Activated naive CD8-positive, alpha-beta T cell treated with anti-CD3 and anti-CD28 coated beads, Interleukin-2, amount 50 U/mL, for 24 hours (primary cell): ENCODE measurements at places on chromosomes 1 and 21.

DNA sequence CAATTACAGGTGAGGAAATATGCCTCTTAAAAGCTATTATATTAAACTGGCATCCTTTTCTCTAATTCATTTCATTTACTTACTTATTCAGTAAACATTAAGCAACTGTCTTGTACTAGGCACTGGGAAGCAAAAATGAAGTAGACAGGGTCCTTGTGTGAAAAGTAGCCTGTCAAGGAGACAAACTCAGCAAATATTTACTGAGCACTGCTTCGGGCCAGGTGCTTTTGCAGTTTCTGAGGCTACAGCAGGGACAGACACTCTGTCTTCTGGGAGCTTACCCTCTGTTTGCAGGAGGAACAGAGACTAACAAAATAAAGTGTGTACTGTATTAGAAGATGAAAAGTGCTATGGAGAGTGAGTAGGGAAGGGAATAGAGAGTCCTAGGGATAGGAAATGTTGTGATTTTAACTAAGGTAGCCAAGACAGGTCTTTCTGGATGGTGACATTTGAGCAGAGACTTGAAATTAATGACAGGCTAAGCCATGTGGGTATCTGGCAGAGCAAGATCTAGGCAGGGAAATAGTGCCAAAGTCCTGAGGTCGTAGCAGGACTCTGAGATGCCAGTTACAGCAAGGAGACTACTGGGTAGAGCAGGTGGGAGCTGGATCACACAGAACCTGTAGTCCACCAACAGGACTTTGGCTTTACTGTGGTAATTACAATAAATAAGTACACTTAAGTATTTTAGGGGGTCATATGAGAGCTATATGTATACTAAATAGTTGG is 133.0 kb downstream of the ITSN1 start:
- DNase-seq = no peak

DNA sequence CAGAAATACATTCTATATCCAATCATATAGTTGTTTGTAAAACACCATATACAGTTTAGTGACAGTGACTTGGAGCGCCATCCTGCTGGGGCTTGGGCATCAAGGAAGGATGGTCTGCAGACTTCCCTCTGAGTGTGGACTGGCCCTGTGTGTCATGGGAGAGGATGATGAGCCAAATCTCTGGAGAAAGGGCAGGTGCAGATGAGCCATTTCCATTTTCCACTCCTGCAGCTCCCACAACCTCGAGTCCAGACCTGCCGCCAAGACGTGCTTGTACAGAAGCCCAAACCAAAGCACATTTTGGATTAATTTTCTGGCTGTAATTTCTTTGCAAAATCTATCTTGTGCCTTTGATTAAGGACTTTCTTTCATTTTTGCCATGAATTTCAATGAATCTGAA is 48.3 kb upstream of the SLC22A15 start:
- no peak for DNase-seq

DNA sequence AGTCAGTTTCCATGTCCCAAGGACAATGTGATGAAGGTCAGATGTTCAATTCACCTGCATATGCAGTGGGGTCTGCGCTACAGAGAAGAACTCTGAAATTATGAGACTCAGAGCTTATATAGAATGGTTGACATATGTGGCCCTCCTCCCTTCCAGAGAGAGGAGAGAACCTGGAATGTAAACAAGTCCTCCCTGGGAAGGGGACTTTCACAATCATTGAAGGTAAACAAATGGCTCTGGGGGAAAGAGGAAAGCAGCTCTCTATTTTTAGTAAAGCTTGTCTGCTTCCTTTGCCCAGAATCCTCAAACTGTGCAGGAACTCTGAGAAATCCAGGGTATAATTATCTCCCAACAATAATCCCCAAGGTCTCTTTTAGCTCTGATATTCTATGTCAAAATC is 9.8 kb downstream of the OVGP1 start:
- DNase-seq = no peak

GRCh38 chr1:222905151-222905550 is 90.3 kb downstream of the DISP1 start:
- DNase-seq = no peak

GRCh38 chr1:68453060-68453670 is 3.4 kb upstream of the RPE65 start:
- no peak for DNase-seq

GRCh38 chr1:43632135-43632670 is 17.7 kb upstream of the KDM4A start:
- no peak for DNase-seq

DNA sequence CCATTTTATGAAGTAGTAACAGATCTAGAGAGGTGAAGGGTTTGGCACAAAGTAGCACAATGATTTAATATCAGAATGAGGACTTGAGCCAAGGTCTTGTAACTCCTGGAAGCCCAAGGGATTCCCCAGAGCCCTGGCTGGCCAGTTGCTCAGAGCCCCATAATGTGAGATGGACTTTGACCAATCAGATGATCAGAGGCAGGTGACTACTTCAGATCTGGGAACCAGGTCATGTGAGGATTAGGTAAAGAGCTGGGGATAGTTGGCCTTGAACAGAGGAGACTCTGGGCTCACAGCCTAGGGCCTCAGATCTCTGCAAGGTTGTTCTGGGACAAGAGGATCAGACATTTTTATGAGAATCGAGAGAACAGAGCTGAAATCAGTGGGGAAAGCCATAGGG is 18.9 kb downstream of the SHISAL2A start:
- DNase-seq = no peak

GRCh38 chr1:183285256-183285655 is 99.2 kb downstream of the LAMC2 start:
- no peak for DNase-seq

- DNase-seq = no peak
These were observed 595.3 kb downstream of the PTPRU start for GRCh38 chr1:29831500-29832117.

DNA sequence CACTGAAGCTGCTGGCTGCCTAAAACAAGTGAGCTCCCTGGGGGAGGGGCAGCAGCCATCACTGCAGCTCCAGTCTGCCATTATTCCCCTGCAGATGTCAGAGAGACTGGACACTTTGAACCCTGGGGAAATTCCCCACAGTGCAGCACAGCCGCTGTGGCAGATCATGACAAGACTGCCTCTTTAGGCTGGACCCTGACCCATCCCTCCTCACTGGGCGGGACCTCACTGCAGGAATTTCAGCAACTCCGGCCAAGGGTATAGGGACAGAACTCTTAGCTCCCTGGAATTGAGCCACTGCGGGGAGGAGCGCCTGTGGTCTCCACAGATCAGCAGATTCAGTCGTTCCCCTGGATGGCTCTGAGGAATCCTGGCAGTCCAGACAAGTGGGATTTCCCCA is 964.6 kb downstream of the BRINP3 start:
- DNase-seq = no peak

- DNase-seq = no peak
These were observed at the start of gene RGS8 for GRCh38 chr1:182684116-182684828. Gene RGS8, minus strand, starts transcription at chr1:182684587. Its CDS starts 14,938 bp downstream, at chr1:182669649.

DNA sequence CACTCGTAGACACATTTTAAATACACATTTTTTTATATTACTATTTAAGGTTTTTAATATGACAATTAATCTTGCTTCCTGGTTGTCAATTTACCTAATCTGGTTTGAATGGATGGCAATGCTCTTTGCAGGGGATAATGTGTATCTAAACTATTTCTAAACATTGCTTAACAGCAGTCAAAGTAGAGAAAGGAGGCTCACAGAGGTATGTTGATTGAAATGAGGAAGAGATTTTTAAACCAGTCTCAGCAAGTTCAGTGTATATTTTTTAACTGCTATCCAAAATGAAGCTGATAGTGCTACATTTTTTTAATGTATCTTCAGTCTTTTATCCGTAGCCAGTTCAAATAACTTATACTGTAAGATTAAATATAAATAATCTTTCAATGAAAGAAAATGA is 17.4 kb downstream of the FMO1 start:
- DNase-seq = no peak

DNA sequence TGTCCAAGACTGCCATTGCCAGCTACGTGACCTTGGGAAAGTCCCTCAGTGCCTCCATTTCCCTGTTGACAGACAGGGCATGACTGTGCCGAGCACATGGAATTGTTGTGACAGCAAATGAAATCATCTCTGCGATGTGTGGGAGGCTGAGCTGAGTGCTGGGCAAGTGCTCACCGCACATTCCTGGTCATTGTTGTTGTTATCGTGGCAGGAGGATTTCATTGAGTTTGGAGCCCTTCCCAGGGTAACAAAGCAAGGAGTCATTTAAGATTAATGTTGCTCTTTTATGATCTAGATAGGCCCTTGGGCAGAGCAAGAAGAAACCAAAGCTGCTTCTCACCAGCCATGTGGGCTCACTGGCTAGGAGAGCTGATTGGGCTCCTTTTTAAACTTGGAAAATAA is 39.6 kb upstream of the ITPKB start:
- DNase-seq = no peak

DNA sequence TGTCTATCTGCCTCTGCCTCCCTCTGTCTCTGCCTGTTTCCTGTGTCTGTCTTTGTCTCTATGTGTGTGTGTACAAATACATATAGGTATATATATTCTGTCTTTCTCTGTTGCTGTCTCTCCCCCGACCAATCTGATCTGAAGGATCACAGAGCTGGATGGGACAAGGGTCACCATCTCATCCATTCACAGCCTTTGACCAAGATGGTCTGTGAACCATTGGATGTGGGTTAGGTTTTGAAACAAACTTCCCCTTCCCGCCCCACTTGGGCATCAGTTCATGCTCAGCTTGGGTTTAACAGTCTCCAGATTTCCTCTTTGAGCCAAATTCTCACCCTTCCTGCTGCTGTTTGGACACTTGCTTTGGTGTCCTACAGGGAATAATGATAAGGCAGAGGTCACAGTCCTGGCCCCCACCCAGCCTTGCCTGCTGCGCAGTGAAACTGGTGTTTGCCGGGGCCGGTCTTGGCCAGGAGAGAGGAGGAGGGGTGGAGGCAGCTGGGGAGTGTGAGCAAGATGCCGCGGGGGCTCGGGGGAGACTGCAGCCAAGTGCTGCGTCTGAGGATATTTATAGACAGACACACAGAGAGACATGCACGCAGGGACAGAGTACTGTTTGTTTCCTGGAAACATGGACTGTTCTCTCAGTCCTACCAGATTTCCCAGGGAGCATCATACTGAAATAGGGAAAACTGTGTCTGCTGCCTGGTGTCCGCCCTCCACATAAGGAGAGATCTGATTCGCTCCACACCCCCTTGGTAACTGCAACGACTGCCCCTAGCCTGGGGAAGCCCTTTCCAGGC is 27.0 kb upstream of the BTG2 start:
- no peak for DNase-seq

GRCh38 chr21:34911360-34911759 is 137.7 kb downstream of the RUNX1 start:
- DNase-seq = no peak

DNA sequence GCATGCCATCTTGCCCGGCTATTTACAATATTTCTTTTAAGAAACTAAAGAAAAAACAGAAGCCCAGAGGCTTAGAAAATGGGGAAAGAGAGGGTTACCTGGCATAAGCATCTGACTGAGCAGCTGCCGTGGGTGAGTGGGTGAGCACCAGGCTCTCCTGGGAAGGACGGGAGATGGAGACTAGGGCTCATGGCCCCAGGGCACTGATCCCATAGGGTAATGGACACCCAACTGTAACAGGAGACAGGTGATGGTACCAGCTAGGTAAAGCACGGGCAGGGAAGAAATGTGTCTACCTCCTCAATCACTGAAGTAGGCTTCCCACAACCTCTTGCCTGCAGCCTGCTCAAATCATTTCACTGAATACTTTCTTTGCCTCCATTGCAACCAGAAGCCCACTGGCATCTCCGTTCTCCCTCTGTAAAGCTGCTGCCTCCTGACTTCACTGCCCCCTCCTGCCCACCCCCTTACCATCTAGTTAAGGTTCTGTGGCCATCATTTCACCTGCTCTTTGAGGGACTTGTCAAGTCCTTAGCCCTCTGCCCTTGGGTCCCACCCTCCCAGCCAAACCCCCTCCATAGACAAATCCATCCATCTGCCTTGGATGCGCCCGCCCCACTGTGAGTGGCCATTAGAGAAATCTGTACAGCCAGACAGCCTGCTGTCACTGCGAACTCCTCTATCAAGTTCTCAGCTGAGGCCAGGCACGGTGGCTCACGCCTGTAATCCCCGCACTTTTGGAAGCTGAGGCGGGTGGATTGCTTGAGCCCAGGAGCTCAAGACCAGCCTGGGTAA is 6.2 kb downstream of the TMEM125 start:
- no peak for DNase-seq

DNA sequence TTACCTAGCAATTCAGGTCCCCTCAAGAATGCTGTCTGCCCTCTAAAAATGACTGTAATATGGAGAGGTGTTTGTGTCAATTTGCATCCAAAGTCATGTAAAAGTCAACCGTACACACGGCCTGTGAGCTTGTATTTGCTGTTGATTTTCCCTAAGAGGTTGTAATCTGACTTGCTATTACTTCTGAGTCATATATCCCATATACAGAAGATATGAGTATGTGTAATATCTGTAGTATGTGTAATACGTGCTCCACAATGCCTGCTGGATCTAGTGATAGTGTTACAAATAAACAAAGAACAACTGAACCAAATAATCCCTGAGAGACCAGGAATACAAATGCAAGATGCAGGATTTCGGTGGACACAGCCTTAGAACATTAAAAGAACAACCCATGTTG is 1.4 kb upstream of the KCNJ6 start:
- DNase-seq = no peak

DNA sequence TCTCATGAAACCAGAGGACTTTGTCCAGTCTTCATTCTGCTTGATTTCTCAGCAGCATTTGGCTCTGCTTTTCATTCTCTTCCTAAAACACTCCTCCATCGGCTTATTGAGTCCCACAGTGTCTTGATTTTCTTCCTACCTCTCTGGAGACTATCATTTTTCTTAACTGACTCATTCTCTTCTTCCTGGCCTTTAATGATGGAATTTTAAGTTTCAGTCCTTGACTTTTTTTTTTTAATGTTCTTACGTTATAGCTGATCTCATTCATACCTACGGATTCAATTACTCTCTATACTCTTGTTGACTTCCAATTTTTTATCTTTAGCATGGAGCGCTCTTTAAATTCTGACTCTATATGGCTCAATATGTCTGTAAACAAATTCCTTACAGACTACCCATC is 111.1 kb downstream of the NEK7 start:
- DNase-seq = no peak

DNA sequence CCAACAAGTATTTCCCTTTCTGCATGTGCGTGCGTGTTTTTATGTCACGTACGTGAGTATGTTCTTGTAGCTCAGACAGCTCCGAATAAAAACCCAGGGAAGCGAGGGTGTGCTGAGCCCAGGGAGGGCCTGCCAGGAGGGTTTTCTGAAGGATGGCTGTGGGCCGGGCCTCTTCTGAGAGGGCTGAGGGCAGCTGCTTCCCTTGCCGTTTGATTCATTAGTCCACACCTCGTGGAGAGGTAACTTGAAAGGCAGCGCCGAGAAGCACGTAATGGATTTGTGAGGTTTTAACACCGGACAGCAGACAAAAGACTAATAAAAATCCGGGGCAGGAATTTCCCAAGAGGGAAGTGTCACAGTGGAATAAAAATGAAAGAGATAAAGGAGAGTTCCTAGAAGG is 29.5 kb downstream of the CD247 start:
- DNase-seq = no peak
